Suprapubic skin (tissue), 4 donors: ENCODE measurements at places on chromosomes 6 and 20.
A peak's percentile ranks its signal among the peaks of the same experiment; 100 is the strongest.

DNA sequence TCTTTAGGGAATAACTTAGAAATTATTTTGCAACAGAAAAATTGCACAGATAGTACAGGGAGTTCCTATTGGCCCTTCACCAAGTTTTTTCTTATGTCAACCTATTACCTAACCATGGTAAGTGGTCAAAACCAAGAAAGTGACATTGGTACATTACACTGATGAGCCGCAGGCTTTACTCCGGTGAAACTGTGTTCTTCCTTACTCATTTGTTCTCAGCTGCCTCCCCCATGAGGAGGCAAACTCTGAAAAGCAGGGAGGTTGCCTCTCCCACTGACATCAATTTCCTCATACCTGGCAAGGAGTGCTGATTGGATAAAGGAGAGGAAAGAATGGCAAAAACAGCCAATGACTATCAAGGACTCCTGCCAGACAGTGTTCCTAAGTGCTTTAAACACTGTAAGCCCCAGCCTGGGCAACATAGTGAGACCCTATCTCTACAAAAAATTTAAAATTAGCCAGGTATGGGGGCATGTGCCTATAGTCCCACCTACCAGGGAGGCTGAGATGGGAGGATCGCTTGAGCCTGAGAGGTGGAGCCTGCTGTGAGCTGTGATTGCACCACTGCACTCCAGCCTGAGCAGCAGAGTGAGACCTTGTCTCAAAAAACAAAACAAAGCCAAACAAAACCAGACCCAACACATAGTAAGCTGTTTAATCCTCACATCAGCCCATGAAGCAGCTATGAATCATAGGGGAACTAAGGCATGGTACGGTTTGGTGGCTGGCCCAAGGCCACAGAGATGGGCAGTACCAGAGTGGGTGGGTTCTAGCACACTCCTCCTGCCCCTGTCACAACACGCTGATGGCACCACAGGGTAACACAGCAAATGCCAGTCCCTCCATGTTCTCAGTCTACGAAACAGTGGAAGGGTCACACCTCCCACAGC is 24.7 kb downstream of the C20orf203 start:
- no peak for DNase-seq

DNA sequence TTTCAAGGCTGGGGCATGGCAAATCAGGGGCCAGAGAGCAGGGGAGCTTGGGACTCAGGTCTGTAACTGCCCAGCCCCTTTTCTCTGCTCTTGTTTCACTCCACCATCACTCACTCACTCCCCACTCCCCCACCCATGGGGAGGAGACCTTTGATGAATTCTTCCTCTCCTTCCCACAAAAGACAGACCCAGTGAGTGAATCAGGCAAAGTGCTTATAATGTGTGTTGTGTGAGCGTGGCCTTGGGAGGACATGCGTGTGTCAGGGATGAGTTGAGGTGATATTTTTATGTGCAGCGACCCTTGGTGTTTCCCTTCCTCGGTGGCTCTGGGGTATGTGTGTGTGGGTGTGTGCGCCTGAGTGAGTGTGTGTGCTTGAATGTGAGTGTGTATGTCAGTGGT is 1.0 kb upstream of the CUL9 start:
- no peak for DNase-seq

- no peak for DNase-seq
Measured at GRCh38 chr20:7015257-7015656, 247.8 kb downstream of the BMP2 start.

DNA sequence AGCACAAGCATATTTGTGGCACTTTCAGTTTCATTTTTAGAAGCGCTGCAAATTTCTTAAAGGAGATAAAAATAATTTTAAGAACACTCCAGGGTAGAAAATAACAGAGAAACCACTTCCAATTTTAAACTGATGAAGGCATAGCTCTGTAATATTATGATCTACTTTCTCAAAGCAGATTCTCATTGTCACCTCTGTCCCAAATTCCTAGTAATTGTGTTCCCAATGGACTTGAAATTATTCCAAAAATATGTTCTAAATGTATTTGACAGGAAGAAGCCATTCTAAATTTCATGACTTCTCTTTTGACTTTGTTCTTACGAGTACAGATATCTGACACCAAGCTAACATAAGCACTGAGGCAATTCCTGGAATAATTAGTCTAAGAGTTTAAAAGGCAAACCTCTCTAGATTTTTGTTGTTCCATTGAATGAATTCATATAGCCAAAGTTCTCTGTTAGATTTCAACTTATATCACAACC is 140.2 kb upstream of the CARMIL1 start:
- DNase-seq, result no peak

- no peak for DNase-seq
Measured at GRCh38 chr6:38348371-38348770, 291.4 kb downstream of the BTBD9 start.

DNA sequence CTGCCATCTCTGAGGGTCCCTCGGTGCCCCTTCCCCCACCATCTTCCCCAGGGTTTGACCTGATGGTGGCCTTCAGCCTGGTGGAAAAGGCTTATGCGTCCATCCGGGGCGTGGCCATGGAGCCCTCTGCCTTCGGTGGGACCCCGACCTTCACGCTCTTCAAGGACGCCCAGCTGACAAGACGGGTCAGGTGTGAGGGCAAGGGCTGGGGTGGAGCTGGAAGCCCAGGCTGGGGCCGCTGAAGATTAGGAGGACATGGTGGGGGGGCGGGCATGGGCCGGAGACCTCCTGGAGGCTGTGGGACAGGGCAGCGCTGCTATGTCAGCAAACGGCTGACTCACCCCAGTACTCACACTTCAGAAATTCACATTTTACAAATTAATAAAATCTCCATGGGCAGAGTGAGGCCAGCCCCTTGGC is 23.5 kb downstream of the COL20A1 start:
- no peak for DNase-seq

GRCh38 chr6:163340201-163340887 is 74.2 kb upstream of the QKI start:
- DNase-seq, result no peak

GRCh38 chr6:154864066-154864430 is 130.8 kb downstream of the SCAF8 start:
- no peak for DNase-seq

- no peak for DNase-seq
Measured at GRCh38 chr6:11692451-11693376, 85.9 kb downstream of the ADTRP start.

- DNase-seq, result no peak
Measured at GRCh38 chr6:139754898-139755775, 380.7 kb upstream of the CITED2 start.

GRCh38 chr6:166241974-166242373 is 66.2 kb downstream of the PRR18 start:
- no peak for DNase-seq

DNA sequence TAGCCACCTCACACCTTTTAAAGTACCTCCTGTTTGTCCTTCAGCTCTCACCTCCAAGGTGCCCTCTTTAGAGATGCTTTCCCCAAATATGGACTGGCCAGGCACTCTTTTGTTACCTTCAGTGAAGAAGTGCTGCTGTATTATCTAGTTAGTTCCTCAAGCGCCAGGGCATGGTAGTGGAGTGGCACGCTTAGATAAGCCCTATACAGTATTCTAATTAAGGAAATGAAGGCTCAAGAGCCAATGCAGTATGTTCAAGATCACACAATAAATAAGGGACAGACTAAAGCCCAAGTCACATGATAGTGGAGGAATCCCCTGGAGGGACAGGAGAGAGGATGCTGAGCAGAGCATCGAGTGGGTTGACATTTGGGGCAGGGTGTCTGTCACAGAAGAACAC is 28.5 kb upstream of the GFOD1 start:
- DNase-seq, result no peak

DNA sequence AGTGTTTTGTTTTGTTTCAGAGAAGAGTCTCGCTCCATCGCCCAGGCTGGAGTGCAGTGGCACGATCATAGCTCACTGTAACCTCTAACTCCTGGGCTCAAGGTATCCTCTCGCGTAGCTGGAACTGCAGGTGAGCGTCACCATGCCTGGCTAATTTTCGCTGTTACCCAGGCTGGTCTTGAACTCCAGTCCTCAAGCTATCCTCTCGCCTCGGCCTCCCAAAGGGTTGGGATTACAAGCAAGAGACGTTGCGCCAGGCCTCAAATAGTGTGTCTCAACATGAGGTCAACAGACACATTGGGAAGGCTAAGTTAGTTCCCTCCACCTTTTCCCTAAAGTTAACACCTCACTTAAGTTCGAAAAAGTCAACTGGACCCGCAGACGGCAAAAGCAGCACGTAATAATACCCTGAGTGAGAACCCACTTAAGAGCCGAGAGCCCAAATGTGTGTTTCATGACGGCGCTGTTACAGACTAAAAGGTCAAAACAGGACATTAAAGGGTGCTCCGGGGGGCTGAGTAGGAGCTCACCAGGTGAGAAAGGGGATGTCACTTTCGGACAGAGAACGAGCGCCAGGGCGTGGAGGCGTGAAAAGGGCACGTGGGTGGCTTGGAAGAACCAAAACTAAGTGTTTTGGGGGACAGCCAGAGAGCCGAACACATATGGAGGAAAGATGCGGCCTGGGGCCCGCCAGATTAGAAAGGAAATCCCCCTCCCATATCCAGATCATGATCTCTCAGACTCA is 499 bp downstream of the TTI1 start:
- peak; percentile 76 for DNase-seq

DNA sequence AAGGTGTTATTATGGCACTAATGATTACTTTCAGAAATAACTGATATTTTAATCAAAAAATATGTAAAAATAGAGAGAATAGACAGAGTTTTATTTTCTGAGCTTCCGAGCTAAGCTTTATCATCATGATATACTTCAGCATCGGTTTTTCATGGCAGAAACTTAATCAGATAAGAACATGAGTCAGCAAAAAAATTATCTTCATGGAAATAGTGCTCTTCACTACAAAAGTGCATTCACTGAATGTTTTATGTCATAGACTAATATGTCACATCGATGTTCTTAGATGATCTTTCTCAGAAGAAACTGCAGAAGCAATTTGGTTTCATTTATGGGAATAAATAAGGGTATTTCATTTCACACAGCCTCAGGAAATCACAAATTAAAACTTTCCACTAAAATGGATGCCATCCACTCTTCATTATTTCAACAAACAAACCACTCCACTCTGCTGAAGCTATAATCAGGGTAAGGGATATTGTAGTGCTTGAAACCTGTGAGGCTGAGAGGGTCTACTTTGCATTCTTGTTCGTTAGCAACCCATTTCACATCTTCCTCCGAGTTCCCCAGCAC is 10.2 kb upstream of the MAP3K7 start:
- DNase-seq, result no peak

DNA sequence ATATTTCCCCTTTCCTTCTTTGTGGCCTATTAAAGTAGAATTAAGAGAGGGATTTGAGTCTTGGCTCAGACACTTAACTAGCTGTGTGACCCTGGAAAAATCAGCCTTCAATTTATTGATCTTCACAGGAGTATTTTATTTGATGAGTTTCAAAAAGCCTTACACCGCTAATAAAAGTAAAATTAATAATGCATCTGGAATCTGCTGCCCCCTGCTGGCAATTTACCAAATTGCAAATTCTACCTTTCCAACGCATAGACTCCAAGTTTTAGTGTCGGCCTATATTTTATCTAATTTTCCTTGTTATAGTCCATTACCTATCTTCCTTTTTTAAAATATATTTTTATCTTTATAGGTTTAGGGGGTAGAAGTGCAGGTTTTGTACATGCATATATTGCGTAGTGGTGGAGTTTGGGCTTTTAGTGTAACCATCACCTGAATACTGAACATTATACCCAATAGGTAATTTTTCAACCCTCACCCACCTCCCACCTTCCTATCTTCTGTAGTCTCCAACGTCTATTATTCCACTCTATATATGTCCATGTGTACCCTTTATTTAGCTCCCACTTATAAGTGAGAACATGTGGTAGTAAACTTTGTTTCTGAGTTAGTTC is 46.3 kb downstream of the GOPC start:
- no peak for DNase-seq

GRCh38 chr6:85172161-85172560 is 277.7 kb upstream of the NT5E start:
- no peak for DNase-seq

DNA sequence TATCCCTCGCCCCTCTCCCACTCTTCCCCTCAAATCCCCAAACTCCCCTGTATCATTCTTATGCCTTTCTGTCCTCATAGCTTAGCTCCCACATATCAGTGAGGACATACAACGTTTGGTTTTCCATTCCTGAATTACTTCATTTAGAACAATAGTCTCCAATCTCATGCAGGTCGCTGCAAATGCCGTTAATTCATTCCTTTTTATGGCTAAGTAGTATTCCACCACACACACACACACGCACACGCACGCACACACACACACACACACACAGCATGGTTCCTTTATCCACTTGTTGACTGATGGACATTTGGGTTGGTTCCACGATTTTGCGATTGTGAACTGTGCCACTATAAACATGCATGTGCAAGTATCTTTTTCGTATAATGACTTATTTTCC is 112.7 kb downstream of the KIF13A start:
- DNase-seq, result no peak

GRCh38 chr6:11974089-11974488 is 38.0 kb upstream of the HIVEP1 start:
- no peak for DNase-seq

DNA sequence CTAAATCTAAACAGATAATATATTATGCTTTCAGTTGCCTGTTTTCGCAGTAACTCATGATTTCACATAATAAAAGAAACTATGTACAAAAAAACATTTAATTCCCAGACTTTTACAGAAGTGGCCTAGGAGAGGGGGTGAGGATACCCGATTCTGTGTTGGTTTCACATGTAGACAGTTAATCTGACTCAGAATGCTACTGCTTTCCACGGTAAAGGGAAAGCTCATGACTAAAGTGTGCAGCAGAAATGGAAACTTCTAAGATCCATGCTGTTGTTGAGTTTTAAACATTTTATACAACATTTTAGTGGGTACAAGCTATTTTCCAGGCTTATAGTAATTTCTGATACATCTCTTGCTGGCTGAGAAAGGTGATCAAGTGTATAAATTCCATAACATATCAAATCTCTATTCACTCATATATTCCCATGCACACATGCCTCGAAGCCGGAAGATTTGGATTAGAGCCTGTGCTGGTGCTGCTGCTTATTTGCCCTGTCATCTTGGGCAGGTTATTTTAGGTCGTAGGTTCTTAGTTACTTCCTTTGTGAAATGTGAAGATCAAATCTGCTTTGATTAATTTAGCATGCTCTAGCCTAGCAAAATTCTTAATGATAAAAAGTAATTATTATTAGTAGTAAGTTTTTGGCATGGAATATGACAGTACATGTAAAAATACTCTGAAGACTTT is 896.7 kb upstream of the MAP3K7 start:
- no peak for DNase-seq

DNA sequence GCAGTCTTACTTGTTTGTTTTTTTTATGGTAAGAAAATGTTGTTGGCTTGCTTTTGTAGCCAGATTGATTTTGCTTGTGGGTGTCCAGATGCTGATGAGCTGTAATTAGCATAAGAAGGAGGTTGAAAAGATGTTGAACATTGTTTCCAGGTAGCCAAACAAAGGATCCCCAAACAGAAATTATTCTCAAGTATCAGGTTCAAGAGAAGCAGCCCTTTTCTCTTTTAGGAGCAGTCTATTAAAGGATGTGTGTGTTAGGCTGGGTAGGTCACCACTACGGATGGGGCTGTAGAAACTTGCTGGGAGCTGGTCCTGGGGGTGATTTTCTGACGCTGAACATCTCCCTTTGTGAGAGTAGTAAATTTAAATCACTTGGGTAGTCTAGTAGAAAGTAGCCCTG is 86.9 kb upstream of the VSTM2L start:
- DNase-seq, result no peak

- no peak for DNase-seq
Measured at GRCh38 chr6:129631070-129631469, 78.9 kb downstream of the ARHGAP18 start.
